Endothelial cell (in vitro differentiated cells): ENCODE measurements at places on chromosomes 7 and 10.

GRCh38 chr10:92267343-92267742 is 23.5 kb downstream of the CPEB3 start:
- no peak for DNase-seq

DNA sequence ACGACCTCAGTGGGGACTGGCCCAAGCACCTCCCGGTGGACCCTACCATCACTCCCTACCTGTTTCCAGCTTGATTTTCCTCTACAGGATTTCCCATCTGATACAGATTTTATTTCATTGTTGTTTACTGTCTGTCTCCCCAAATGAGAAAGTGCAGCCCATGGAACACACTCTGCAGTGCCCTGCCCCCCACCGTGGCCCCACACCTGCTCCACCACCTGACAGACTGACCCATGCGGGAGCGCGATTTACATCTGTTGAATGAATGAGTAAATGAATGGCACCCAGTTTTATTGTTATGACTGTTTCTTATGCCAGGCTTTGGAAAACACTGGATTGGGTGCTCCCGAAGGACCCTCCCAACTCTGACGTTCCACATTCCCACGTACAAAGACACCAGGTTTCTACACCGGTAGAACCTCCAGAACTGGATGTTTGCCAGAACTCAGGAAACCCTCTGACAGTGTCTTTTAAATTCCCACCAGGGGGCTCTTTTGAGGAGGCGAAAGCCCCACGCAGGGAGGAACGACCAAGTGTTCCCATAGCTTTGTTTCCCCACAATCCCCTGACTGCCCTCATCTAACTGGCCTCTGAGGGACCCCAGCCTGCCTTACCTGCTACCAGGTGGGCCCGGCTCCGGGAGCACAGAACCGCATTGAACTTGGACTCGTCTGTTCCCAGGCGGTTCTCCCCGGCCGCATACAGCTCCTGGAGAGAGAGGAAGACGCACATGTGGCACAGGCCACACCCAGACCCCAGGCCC is 29.0 kb downstream of the PLAC9 start:
- DNase-seq, result peak; percentile 21

- peak; percentile 83 for DNase-seq
Measured at GRCh38 chr7:34928052-34928451, 109.2 kb downstream of the DPY19L1 start.

DNA sequence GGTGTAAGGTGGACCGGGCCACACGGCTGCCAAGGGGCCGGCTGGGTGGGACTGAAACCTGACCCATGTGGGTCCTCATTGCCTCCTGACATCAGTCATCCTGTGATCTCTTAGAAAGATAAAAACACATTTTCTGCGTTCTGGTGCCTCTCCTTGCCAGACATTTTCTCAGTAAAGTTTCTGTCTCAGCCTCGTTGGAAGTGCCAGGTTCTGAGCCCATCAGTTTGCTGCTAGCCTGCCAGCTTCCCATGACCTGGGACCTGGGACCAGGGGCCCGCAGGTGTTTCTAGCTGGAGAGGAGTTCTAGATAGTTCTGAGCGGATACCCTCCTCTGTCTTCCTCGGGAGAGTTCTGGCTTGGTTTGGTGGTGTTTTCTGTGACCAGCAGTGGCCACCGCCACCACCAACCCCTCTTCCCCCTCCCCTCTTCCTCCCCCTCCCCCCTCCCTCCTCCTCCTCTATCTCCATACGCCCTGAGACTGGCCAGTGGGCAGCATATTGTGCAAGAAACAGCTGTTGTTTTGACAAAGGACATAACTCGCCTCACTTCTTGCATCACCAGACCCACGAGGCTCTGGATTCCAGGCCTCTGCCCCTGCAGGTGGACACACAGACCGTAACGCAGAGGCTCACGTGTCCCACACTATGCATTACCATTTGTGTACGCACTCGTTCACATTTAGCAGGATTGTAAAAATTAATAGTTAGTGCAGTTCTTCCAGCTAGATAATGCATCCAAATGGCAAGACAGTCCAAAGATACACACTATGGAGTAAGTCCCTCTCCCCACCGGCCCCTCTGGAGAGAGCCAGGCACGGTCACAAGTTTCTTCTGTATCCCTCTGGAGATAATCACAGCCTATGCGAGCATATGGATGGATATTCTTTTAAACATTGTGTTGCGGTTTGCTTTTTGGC is 94.6 kb downstream of the CUX1 start:
- no peak for DNase-seq
